NCI-H1048 (cell line): ENCODE measurements at places on chromosomes 12 and 14.

DNA sequence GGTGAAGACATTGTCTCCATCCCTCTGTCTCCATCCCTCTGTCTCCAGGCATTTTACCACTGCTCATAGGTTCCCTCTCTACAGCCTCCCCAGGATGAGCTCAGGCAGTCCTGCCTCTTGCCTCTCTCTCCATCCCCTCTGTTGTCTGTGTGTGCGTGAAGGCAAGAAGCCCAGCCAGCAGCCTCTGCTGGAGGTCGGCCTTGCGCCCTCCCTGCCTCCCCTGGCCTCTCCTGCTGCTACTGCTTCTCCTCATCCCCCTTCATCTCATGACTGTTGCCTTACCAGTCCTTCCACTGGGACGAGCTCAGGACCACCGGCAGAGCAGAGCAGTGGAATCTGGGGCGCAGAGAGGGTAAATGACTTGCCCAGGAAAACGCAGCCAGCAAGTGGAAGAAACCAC is 3.2 kb downstream of the KRT80 start:
- DNase-seq = no peak

DNA sequence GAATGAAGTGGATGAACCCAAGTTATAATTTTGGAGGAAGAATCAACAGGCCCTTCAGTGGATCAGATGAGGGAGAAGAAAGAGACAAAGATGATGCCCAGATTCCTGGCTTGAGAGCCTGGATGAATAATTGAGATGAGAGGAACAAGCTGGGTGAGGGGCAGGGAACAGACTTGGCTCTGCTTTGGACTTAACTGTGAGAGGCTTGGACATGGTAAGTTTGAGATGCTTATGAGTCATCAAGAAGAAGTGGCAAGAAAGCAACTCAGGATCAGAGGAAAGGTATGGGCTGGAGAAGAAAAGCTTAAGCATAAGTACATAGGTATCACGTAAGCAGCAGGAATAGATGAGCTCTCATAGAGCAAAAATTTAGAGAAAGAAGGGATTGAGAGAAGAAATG is 55.3 kb downstream of the FIGNL2 start:
- no peak for DNase-seq

- DNase-seq = no peak
Measured at GRCh38 chr14:70652871-70653270, 11.2 kb downstream of the TTC9 start.

DNA sequence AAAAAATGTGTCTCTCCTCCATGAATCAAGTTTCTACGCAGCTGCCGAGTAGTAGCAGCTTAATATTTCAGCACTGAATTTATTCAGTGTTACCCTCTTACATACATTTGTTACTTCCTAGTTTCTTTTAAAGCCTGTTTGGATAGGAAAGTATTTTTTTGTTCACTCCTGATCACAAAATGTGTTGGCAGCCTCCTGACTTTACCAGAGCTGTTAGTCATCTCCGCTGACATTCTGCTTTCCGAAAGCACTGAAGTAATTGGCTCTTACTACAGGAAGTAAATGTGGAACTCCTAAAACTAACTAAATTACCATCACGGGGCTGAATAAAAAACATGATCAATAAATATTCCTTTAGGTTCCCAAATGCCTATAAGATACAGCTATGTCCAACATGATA is 225.5 kb downstream of the EPS8 start:
- DNase-seq = no peak

- DNase-seq = peak; percentile 56
Measured at GRCh38 chr14:67943947-67944346, 124.4 kb downstream of the RAD51B start.

DNA sequence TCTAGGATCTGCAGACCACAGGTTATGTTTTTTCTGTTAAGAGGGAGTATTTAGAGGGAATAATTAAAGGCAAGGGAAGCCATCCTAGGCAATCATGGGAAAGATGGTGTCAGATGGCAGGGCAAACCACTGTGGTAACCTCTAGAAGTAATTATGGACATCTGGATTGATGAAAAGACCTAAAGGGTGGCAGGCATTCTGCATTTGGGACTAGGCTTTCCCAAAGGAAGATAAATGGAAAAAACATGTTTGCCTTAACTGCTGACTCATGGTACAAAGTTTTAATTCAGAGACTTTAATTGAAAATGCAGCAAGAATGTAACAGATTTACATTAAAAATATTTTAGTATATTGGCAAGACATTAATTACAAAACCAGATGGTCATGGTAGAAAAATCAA is 88.1 kb downstream of the TMEM30B start:
- no peak for DNase-seq

- no peak for DNase-seq
Measured at GRCh38 chr14:104467641-104468040, 111.9 kb upstream of the C14orf180 start.

DNA sequence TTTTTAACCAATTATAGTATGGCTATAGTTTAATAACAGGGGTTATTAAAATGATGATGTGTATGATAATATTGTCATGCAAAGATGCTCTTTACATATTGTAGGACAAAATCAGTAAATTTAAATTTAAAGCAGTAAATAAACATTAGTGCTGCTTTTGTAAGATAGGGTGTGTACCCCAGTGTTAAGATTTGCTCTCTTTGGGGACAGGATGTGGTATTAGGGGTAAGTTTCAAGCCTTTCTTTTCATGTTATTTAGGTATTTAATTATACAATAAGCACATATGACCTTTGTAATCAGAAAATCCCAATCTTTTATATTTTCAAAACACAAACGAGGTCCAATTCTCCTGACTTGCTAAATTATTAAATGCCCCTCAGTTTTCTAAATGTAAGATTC is 39.7 kb upstream of the RPH3A start:
- no peak for DNase-seq

DNA sequence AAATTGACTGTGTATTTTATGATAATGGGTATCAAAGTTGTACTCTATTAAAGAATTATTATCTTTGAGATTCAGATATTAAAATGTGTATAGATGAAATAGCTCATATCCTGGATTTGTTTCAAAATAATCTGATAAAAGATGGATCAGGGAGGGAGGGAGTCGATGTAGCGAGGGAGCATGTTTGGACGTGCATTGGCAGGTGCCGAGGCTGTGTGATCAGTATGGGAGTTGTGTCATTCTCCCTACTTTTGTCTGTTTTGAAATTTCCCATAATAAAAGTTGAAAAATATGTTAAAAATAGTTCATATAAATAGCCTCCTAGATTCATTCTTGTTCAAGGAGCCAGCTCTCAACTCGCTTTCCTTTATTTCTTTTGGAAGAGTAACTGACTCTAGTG is 171.6 kb upstream of the HIF1A start:
- no peak for DNase-seq

- DNase-seq = no peak
Measured at GRCh38 chr12:678747-679712, 15.8 kb upstream of the NINJ2 start.
